ENCODE measurements at places on chromosomes 7 and 10. TPM values are rescaled to one million over a fixed set of nuclear protein-coding genes. Genes with fewer than 3 reads are reported as not detected.
A peak's percentile ranks its signal among the peaks of the same experiment; 100 is the strongest.

DNA sequence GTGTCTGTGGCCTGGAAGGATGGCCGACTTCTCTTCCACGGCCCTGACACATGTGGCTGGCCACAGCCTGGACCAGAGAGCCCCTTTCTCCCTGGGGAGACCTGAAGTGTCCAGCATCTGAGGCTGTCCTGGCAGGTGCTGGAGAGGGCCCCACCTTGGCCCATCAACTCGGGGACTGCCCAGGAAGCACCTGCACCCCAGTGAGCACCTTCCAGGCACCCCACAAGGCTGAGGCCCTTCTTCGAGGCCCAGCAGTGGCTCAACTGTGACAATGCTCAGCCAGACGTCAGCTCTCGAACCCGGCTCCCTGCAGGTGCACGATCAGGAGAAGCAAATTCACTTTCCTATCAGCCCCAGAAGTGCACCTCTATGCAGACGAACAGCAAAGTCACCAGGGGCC is 24.3 kb downstream of the RGS10 start:
- no peak for DNase-seq

Gene PLAC9
- 137 TPM for total RNA-seq

DNA sequence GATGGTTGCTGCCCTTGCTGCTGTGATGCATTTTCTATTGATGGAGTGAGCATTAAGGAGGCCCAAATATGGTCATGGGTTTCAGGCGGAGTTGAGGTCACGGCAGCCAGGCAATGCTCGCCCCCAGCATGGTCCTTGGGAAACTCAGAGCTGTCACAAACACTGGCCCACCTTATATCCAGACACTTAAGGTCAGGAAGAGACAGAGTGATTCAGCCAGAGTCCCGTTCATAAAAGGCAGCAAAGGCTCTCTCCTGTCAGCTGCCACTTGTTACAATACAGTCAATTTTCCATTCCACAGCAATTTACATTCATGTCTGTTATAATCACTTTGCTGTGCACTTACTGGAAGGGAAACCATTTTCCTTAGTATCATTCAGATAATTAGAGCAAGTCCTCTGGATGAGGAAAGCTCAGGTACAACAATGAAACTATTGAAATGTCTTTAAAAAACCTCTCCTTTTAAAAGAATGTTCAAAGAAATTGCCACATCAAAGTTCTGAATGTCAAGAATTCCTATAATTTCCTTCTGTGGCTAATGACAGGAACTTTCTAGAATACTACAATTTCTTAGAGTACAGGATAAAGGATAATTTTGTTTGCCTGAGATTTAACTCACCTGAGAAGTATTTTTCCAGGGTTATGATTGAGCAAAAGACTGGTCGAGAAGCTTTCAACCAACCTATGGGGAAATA is 14.8 kb upstream of the ANKRD1 start:
- DNase-seq, result no peak

Gene TMEM243
- total RNA-seq, result 24.6 TPM

Gene C7orf57
- total RNA-seq, result 0.09 TPM

Gene C10orf105
- total RNA-seq, result 0.09 TPM

- no peak for DNase-seq
Measured at GRCh38 chr10:92773776-92774175, 74.5 kb upstream of the EXOC6 start.

DNA sequence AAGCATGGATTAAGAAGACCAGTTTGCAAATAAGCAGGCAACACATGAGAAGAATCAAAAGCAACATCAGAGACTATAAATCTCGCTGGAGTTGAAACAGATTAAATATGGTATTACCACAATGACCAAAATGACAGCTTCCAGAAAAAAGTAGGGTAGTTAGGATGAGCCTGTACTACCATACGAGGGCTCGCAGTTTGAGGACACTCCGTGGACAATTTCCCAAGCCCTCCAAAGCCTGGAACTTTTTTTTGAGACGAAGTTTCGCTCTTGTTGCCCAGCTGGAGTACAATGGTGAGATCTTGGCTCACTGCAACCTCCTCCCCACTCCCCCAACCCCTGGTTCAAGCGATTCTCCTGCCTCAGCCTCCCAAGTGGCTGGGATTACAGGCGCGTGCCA is 1.0 kb downstream of the LRRC17 start:
- peak; percentile 42 for DNase-seq

Gene IDI2
- total RNA-seq, result not detected

GRCh38 chr7:139471740-139472353 is 11.6 kb downstream of the KLRG2 start:
- no peak for DNase-seq

- DNase-seq, result no peak
Measured at GRCh38 chr10:73809061-73809818, 2.2 kb downstream of the NDST2 start.

DNA sequence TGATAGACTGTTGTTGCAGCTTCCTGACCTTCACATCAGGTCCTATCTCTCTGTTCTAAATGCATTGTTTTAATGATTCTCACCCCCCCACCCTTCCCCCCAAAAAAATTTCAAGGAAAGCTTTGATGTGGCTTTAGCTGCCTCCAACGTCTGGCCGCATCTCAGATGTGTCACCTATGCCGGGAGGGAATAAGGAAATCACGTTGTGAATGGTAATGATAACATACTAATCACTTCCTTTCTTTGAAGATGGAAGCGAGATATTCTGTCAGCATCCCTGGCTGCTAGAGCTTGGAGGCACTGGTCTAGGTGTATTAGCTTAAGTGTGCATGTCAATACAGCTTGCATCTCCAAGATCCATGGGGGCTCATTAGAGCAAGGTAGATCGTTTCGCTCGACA is 89.6 kb downstream of the VTI1A start:
- DNase-seq, result no peak

DNA sequence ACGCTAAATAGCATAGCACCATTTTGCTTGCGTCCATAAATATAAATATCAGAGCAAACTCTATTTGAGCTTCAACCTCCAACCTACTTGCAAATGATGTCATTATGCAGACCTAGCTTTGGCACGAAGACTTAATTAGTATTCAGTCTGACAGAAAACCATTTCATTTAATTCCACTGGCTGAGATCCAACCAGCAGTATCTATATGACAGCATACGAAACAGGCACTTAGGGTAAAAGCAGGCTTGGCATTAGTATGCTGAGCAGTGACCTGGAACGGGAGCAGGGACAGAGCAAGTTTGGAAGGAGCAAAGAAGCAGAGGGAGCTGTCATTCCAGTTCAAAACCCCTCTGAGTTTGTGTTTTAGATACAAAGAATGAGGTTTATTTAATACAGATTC is 312.5 kb upstream of the CHRM2 start:
- DNase-seq, result peak; percentile 4

DNA sequence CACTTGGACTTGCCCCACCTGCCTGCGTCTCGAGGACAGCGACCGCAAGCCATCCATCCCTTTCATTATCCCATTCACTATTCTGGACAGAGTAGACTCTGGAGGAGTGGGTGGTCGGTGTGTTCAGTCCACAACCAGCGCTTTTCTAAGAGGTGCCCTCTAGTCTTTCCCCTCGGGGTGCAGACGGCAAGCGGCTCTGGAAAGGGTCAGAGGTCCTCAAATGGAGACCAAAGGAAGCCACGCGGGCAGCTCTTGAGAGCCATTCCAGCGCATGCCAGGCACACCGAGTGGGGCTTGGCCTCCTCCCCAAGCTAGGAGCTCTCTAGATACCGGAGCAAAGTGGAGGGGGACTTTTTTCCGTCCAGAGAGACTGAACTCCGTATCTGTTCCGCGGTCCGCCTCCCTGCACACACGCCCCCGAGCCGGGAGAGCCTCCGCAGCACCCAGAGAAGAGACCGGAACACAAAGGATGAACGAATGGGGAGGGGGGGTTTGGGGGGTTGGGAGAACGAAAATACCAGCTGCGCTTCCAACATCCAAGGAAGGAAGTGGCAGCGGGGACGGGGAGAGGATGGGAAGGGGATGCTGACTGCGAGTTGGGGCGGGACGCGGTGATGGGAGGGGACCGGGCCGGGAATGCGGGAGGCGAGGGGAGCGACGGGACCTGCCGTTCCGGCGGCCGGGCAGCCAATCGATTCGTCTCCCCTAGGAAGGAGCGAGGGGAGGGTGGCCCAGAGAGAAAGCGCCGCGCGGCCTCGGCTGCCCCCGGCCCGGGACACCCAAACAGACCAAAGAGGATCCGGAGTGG is 515 bp downstream of the GSDME start:
- peak; percentile 58 for DNase-seq

GRCh38 chr7:149497467-149498261 is at the start of gene ZNF746:
ZNF746 (minus strand) TSS chr7:149497809; CDS start chr7:149497536, 273 bp downstream.
- DNase-seq, result peak; percentile 86

Gene FKBP6
- total RNA-seq, result not detected

DNA sequence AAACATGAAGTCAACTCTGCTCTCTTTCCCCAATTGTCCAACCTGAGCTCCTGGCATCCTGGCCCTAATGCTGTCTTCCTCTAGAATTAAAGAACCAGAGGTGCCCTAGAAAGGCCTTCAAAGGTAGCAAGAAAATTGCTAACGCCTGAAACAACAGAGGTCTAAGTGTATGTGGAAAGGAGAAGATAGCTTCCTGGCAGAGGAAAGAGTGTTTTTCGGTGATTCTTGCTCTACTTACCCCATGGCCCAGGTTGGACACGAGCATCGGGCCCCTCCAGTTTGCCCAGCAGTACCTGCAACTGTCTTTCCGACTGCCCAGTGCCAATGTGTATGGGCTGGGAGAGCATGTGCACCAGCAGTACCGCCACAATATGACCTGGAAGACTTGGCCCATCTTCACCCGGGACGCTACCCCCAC is 22.2 kb downstream of the MGAM2 start:
- no peak for DNase-seq

GRCh38 chr7:82172881-82173280 is 270.7 kb downstream of the CACNA2D1 start:
- DNase-seq, result no peak

Gene CALML3
- total RNA-seq, result not detected

- DNase-seq, result no peak
Measured at GRCh38 chr7:155864991-155865690, 52.9 kb upstream of the SHH start.

DNA sequence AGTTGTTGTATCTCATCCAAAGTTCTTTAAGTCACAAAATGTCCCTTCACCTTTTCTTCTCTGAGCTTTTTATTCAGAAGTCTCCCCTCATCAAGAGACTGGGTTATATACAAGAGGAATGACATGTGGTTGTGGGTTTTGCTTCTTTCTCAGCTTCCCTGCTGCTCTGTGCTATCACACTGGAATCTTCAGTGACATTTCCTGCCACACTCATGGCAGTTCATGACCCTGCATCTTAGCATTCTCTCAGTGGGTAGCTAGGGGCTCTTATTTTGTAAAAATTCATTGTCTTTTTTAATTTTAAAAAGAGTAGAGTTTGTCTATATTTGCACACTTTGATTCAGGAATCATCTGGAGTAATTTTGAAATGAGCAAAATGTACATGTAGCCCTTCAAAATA is 236.9 kb upstream of the TMEM229A start:
- no peak for DNase-seq

GRCh38 chr7:141709318-141709717 is 1.2 kb downstream of the WEE2 start:
- no peak for DNase-seq

GRCh38 chr10:49634069-49634660 is 20.3 kb downstream of the CHAT start:
- DNase-seq, result no peak

- DNase-seq, result peak; percentile 23
Measured at GRCh38 chr10:29081951-29082685, 206.8 kb upstream of the LYZL1 start.

DNA sequence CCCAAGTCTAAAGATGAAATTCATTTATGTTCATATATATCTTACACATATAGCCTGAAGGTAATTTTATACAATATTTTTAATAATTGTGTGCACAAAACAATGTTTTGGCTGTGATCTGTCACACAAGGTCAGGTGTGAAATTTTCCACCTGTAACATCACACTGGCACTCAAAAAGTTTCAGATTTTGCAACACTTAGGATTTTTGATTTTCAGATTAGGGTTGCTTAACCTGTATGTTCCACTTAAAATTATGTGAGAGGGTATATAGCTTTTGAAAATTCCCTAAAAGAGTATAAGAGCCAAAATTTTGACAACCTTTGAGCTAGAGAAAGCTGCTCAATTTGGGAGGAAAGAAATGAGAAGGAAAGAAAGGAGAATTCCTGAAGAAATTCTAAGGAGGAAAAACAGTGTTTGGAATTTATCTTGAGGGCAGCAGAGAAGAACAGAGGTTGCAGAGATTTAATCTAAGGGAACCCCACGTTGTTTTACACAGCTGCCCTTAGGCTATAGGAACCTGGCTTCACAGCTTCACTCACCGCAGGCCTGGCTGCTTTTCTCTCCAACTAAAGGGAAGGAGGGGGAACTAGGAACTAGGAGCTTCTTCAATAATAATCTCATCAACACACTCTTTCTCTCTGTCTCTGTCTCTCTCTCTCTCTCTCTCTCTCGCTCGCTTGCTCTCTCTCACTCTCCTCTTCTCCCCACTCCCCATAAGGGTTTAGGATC is 8.5 kb downstream of the VOPP1 start:
- no peak for DNase-seq

Gene RBM20
- total RNA-seq, result 8.3 TPM

Gene ELN
- total RNA-seq, result 142 TPM
